ENCODE measurements at places on chromosomes 13 and 19.

DNA sequence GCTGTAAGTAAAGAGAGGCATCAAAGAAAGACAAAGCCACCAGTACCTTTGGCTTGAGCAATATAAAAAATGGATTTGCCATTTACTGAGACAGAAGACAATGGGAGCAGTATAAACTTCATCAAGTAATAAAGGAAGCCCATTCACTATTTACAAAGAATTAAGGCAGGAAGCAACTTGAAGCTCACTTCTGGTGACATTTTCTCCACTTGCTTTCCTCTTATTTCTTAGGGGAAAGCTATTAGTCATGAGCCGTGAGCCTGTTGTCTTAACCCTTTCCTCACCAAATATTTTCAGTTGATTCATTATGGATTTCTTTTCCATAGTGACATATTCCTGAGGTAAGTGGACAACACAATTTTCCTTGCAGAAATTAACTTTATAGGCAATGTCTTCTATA, 156.8 kb downstream of the DNAJC3 start:
- DNase-seq = no peak

DNA sequence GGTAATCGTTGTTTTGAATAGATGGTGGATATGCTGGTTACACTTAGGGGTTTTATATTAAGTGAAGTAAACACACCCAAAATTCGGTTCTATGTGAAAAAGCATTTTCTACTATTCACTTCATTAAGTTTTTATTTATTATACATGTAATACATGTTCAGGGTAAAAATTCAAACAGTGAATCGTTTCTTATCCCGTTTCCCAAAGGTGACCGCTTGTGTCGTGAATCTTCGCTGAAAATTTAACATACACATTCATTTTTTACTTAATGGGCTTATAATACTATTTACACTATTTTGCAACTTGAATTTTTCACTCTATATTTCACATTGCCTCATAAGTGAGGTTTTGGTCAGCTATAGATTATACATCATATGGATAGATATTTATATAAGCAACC, 24.5 kb downstream of the IPO5 start:
- DNase-seq = no peak

- no peak for DNase-seq
Measured at GRCh38 chr13:67210208-67210607, 19.9 kb downstream of the PCDH9 start.

GRCh38 chr13:69654392-69654791, 453.2 kb upstream of the ATXN8OS start:
- DNase-seq = no peak

DNA sequence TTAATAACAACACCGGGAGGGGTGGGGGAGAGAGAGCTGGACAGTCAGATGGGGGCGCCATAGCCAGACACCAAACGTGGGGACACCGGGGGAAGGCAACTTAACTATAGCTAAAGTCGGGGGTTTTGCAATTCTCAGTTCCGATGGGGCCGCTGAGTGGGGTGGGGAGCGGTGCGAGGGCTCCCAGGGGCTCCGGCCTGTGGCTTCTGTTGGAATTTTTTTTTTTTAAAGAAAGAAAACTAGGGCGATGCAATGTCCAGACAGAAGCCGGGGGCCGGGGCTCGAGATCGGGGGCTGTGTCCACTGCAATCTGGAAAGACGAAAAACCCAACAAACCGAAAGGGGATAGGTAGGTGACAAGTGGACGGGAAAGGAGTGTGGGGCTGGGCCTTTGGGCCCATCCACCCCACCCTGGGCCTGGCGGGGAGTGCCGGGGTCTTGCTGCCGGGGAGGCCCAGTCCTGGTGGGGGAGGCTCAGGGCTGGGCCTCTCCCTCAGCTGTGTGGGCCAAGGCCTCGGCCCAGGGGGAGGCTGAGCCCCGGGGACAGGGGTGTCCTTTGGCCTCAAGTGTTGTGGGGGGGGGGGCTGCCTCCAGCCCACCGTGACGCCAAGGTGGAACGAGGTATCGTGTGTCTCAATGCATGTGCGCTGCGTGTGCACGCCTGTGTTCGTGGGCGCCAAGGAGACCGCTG, 17.3 kb downstream of the PRKCSH start:
- DNase-seq = no peak

DNA sequence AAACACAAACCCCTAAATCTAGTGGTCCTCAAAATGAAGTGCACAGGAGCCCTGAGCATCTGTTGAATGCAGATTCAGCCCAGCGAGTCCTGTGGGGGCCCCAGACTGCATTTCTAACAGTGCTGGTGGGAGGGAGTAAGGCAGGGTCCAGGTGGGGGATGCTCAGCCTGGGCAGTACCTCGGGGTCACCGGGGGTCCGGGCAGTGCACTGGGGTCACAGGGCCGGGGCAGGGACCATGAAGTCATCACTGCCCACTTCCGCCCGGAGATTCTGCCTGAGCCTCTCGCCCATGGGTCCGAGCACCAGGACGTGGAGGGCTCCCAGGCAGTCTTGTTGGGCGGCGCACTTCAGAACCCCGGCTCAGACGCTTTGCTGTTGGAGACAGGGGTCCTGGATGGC, 838 bp upstream of the ATP4B start:
- DNase-seq = no peak
